Osteocyte (in vitro differentiated cells): ENCODE measurements at places on chromosomes 5 and 9.

GRCh38 chr9:94085062-94085639, 887 bp downstream of the PTPDC1 start:
- no peak for DNase-seq

DNA sequence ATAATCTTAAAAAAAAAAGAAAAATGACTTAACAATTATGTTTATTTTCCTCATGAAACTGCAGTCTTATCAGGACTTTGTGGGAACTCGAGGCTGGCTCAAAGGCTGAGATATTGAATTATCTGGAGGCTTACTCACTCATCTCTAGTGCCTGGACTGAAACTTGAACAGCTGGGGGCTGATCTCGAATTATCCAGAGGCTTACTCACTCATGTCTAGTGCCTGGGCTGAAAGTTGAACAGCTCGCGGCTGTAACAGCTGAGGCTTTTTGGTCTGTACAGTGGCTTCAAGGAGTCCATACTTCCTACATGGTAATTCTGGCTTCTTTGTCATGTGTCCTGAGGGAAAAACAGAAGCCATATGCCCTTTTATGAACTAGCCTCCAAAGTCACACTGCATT, 371.9 kb downstream of the CETN3 start:
- DNase-seq = no peak

- no peak for DNase-seq
Measured at GRCh38 chr5:38257308-38258041, 884 bp upstream of the EGFLAM start.

- DNase-seq = peak; percentile 91
Measured at GRCh38 chr5:150143350-150144245, 12.0 kb downstream of the PDGFRB start.

GRCh38 chr9:2583308-2584013, 38.1 kb upstream of the VLDLR start:
- DNase-seq = no peak

DNA sequence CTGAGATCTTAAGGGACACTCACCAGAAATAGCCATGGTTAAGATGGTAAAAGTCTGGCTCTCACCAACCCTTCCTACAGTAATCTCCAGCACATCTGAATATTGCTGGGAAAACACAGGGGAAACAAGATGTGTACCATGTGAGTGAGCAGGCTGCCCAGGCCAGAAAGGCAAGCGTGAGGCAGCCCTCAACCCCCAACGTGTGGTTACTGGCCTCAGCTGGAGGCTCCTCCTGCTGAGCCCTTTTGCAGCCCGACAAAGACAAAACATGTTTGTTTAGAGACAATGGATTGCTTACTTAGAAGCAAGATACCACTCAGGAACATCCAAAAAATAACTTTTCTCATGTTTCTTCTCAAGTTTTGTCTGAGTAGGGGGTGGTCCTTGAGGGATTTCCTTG, 16.6 kb downstream of the ZFP62 start:
- DNase-seq = no peak

DNA sequence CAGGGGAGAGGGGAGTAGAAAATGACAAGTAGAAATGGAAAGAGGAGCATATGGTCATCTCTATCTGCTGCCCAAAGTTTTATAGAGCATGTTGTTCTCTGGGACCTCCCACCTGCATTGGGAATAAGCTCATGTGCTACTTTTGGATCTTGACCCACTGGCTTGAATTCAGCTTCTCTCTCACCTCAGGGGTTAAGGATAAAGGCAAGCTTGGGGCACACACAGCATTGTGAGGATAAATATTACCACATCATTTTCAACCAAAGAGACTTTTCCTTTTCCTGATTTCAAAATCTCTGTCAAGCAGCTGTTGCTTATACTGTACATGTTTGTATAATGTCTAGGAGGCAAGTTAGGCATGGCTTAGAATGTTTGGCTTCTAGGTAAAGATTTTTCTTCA, 16.6 kb downstream of the ATP10B start:
- no peak for DNase-seq

- DNase-seq = no peak
Measured at GRCh38 chr9:686321-686813, 155.1 kb upstream of the DMRT1 start.

DNA sequence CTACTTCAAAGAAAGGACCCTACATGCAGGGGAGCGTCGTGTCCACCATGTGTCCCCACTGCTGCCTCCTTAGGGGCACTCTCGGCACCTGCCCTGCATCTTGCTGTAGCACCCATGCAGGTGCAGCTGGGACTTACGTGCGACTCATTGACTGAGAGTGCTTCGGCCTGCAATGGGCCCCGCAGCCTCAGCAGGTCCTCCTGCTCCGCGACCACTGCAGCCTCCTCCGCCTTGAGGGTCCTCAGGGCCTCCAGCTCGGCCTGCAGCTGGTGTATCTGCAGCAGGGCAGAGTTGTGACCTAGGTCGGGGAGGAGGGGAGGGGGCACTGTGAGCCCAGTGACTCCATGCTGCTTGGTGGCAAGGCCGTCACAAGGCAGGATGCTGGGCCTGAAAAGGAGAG, 27.1 kb downstream of the ARPC5L start:
- no peak for DNase-seq

- no peak for DNase-seq
Measured at GRCh38 chr9:4465910-4466309, 24.4 kb upstream of the SLC1A1 start.

GRCh38 chr5:43941806-43942205, 338.8 kb downstream of the NNT start:
- DNase-seq = no peak

DNA sequence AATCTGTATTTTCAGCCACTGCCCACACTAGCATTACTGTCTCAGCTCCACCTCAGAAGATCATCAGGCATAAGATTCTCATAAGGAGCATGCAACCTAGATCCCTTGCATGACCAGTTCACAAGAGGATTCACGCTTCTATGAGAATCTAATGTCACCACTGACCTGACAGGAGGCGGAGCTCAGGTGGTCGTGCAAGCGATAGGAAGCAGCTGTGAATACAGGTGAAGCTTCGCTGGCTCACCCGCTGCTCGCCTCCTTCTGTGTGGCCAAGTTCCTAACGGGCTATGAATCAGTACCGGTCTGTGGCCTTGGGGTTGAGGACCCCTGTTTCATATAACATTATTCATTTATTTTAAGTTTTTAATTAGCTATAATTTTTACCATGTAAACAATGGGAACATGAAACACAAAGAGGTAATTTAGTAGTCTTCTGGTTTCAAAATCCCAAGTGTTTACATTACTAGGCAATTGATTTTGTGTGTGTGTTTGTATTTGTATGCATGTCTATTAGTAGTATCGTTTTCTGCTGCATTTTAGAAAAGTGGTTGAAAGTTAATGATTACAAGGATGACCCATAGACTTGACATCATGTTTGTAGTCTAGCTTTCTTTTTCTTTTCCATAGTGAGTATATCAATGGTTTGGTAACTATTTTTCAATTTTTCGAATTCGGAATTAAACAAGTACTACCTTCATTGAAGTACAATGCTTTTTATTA, 159.4 kb downstream of the TENT4A start:
- DNase-seq = no peak

- DNase-seq = no peak
Measured at GRCh38 chr9:13817754-13818278, 496.1 kb downstream of the NFIB start.

DNA sequence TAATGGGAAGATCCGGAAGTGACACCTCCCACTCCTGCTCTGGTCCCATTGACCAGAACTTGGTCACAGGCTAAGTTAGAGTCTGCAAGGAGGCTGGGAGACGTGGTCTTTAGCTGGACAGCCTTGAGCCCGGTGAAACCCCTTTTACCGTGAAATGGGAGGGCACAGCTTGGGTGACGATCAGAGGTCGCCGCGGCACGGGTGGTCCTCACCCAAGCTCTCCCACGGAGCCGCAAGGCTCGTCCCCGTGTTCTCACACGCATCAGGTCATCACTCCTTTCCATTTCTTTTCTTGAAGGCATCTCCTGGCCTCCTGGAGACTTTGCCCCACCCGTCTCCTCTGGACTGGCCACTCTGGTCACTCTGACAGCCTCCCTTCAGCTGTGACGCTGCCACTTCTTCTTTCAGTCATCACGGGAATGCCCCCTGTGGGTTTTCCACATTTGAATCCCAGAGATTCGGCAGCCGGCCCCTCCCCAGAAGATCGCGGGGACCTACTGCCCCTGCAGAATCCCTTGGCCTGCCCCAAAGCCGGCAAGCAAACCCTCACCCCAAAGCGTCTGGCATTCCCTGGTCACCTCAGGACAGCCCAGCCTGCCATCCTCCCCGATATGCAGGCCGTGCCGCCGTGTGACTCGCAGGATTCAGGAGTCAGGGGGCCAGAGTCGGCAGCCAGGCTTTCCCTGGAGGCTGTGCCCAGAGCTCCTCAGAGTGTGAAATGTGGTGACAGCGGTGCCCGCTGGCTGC, 18.9 kb upstream of the EGFL7 start:
- DNase-seq = no peak

- no peak for DNase-seq
Measured at GRCh38 chr9:37453827-37454226, 11.4 kb downstream of the ZBTB5 start.

GRCh38 chr5:150656191-150657132, 4.6 kb upstream of the MYOZ3 start:
- DNase-seq = peak; percentile 93

- DNase-seq = no peak
Measured at GRCh38 chr9:120892748-120893610, 16.0 kb upstream of the PHF19 start.

DNA sequence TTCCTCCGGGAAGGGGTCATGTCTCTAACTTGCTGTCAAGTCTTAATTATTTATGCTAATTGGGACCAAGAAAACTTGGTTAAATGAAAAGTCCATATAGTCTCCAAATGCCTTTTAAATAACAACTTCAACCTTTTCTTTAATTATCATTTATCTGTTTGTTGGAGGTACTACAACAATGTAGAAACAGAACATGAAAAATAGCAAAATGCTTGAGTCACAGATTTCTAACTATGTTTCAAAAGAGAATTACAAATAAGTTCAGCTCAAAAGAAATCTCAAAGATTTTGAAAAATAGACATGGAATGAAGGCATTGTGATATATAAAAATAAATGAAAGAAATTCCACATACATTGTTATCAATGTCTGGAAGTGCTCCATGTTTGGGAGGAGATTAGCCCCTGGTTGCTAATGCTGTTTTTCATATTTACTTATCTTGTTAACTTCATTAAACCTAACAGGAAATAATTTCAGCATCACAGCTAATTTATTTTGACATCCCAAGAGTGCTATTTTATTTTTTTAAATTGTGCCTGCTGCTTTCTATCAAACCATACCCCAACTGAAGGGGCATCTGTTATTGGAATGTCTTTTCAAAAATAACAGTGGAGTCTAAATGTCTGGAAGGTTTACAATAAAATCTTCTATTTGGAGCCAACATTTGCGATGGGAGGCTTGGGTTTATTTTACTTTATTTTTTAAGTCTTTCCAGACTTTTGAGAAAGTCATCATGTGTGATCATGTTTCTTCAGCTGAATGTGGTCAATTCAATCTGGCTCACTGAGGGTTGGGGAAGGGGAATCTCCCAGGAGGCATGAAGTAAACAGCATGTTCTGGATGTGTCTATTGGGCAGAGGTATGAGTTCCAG, 53.1 kb upstream of the ANKRD55 start:
- no peak for DNase-seq

DNA sequence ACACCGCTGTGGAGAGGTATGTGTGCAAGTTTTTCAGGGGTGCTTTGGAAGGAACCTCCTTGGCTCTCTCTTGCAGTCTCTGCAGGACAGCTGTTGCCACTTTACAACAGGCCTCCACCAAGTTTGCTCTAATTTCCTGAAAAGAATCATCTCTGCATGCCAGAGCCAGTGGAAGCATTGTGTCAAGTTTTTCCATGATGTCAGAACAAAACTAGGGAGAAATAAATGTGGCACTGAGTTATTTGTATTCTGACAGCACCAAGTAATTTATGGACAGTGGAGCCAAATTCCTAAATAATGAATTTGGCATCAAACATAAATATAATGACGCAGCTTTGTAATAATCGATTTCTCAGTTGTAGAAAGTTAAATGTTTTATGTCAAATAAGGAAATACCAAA, 146.9 kb downstream of the KIAA0825 start:
- DNase-seq = no peak

GRCh38 chr9:137612741-137613142, 6.1 kb upstream of the EHMT1 start:
- no peak for DNase-seq

DNA sequence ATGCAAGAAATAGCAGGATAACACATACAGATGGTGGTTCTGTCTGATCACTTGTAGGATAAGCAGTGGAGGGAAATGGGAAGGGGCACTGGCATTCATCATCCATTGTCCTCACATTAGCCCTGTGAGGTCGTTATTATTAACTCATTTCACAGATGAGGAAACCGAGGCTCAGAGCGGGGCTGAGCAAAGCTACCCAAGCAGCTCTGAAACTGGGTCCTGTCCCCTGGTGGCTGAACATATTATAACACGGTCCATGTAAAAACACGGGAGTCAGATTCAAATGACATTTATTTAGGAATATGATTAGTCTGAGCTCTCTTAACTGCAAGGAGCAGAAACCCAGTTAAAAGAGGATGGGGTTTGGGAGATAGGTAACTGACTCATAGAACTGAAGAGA, 43.1 kb downstream of the HRH2 start:
- DNase-seq = no peak

GRCh38 chr9:78940121-78940855, 631.5 kb upstream of the TLE4 start:
- no peak for DNase-seq

- no peak for DNase-seq
Measured at GRCh38 chr9:72274441-72274840, 90.6 kb downstream of the ZFAND5 start.

GRCh38 chr5:11322133-11322532, 561.1 kb upstream of the DAP start:
- DNase-seq = no peak

DNA sequence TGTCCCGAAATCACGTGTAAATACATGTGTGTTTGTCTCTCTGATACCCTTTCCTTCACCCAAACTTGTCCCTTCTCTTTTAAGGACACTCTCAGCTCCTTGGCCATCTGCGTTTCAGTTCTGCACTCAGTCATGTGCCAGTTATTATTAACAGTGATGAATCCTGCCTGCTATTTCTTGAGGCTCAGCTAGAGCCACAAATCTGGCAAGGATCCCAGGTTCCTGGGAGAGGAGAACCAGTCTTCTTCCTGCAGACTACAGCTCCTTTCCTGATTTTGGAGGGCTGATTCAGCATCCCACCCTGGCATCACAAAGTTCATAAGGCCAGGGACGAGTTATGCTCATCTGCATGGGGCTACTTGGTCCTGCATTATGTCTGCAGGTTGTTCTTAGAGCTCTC, 5.6 kb downstream of the MAMDC2 start:
- peak; percentile 86 for DNase-seq

- DNase-seq = no peak
Measured at GRCh38 chr9:70569070-70569772, 154.8 kb upstream of the KLF9 start.

- DNase-seq = no peak
Measured at GRCh38 chr5:179762079-179762780, 29.6 kb downstream of the MAML1 start.
